Caco-2 (cell line): ENCODE measurements at places on chromosomes 16 and 17.

- no peak for DNase-seq
Measured at GRCh38 chr16:81676883-81677737, 102.0 kb upstream of the PLCG2 start.

DNA sequence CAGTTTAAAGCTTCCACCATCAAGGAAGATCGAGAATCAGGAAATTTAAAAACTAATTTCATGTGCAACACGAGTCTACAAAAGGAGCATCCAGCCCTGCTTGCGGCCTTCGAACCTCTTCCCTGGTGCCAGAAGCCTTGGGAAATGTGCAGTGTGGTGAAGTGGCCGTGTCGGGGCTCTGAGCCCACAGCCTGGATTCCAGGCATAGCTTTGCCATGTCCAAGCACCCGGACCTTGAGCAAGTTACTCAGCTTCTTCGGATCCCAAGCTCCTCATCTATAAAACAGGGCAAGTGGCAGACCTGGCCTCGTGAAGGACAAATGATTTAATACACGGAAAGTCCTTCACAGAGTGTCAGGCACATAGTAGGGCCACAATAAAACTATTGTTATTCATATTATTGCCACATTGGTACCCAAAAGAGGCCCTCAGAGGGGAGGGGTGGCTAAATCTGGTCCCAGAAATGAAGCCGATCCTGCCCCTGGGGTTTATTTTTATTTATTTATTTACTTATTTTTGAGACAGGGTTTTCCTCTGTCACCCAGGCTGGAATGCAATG lies 34.8 kb downstream of the COTL1 start:
- DNase-seq = no peak

DNA sequence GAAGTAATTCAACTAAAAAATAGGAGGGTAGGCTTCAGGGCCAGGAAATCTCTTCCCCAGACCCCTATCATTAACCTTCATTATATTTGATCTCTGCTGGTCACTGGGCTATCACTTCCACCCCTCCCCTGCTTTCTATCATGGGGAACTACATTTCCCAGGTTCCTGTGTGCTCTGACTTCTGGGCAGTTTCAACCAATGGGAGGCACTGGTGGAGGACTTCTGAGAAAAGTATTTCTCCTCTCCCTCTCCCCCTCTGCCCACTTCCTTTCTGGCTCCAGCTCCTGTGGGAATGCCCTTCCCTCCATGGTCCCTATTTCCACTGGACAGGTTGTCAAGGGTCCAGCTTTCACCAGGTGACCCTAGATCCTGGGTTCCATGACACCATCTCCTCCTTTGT lies 364.4 kb downstream of the C16orf95 start:
- no peak for DNase-seq

DNA sequence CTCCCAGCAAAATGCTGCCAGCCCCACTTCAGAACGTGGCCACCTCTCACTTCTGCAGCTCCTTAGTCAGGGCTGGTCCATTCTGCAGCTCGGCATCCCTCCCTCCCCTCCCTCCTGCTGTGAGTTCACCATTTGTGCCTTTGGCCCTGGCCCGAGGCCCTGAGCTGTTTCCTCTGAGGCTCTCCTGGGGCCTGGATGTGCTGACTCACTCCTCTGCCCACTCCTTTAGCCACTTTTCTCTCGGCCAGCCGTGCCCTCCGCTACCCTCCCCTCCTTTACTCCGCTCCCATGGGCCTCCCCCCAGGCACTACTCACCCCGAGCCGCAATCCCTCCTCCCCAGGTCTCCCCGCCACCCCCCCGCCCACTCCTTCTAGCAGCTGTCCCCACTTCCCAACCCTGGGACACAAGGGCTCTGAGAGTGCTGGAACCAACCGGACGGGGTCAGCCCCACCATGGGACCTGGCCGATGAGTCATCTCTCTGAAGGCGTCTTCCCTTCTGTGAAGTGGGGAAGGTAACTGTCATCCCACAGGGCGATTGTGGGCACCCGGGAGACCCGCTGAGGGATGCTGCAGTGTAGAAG lies 11.5 kb downstream of the KCNG4 start:
- no peak for DNase-seq

DNA sequence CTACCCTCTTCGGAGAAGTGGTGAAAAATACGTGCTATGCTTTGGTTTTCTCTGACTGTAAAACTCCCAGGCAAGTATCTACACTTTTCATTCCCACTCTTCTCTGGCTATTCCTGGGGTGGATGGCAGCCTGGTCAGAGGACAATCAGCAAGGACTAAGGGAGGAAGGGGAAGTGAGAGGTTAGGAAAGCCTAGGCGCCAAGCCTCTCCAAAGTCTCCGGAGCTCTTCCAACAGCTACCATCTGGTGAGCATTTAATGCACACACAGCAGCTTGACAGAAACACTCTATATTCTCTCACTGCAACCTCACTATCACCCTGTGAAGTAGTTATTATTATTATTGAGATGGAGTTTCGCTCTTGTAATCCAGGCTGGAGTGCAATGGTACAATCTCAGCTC lies 65.1 kb downstream of the WSCD1 start:
- no peak for DNase-seq

- no peak for DNase-seq
Measured at GRCh38 chr16:62105244-62105643, 69.0 kb upstream of the CDH8 start.

DNA sequence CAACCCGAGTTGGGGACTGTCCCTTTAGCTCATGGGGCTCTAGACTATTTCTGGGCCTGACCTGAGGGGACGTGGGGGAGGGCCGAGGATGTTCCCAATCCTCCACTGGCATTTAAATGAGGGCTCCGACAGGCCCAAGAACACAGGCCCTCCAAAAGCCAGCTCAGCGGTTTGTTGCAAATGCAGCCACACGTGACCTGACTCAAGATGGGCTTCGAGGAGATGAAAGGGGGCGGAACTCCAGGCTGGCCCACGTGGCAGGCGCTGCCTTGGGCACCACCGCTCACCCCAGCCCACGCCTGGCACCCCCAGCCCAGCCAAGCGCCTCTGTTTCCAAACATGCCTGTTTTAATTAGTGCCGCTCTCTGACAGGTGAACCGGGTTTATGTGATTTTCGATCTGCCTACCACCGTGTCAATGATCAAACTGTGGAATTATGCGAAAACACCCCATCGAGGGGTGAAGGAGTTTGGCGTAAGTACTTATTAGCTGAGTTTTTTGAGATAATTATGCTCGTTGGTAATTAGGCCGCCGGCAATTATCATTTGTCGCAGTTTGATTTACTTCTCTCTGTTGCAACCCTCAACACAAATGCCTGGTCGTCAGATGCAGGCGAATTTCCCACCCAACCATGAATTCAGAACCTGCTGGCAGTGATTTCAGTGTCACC lies 226.7 kb downstream of the KATNIP start:
- DNase-seq = no peak

DNA sequence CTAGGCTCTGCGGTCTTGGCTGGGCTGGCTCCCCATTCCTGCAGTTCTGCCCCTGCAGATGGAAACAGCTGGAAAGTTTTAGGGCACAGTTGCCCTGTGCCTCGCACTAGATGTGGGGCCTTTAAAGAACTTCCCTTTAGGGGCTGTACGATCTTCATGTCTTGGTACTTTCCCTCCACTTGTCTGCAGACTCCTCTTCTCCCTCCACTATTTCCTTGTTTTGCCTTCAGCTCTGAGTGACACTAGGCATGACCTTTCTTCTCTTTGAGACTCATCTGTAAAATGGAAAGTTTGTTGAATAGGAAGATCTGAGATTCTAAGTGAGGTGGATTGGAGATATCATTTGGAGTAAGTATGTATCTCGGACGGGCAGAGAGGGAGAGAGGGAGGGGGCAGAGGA lies 6.3 kb upstream of the TAC4 start:
- no peak for DNase-seq

DNA sequence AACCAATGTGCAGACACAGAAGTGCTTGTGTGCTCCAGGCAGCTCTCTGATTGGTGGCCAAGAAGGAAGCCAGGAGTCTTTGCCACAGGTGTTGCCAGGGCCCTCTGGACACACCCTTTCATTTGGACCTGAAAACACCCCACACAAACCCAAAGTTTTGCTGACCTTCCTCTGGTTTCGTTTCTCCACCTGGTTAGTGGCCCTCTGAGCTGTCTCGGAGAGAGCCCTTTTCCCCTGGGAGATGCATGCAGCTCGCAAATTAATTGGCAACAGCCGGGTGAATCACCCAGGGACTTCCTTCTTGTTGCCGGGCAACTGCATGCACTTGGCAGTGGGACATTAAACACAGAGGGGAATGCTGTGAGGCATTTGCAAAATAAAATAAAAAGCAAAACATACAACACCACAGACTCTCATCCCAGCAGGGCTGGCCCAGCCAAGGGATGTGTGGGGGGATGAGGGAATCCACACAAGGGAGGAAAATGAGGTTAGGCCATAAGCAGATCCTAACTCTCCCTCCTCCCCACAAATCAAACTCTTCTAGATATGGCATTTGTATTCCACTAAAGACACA lies 286.6 kb downstream of the SOX9 start:
- no peak for DNase-seq

DNA sequence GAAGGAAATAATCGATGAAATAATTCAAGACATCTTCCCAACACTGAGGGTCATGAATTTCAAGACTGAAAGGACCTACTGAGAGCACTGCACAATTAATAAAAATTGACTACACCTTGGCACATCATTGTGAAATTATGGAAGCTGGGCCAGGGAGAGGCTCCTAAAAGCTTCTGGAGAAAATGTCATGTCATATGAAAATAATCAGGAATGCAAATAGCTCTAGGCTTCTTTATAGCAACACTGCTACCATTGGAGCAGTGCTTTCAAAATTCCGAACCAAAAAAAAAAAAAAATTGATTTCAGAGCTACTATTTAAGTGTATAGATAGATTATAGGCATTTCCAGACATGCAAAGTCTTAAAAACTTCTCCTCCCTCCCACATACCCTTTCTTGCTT lies 6.4 kb upstream of the ALOX15B start:
- DNase-seq = no peak

GRCh38 chr17:49935526-49936210 lies 33.3 kb upstream of the DLX4 start:
- no peak for DNase-seq

- DNase-seq = no peak
Measured at GRCh38 chr17:14446825-14447224, 145.9 kb downstream of the HS3ST3B1 start.

GRCh38 chr16:3952737-3953131 lies 72.2 kb upstream of the CREBBP start:
- no peak for DNase-seq
